ENCODE measurements at places on chromosomes 12 and 14.

DNA sequence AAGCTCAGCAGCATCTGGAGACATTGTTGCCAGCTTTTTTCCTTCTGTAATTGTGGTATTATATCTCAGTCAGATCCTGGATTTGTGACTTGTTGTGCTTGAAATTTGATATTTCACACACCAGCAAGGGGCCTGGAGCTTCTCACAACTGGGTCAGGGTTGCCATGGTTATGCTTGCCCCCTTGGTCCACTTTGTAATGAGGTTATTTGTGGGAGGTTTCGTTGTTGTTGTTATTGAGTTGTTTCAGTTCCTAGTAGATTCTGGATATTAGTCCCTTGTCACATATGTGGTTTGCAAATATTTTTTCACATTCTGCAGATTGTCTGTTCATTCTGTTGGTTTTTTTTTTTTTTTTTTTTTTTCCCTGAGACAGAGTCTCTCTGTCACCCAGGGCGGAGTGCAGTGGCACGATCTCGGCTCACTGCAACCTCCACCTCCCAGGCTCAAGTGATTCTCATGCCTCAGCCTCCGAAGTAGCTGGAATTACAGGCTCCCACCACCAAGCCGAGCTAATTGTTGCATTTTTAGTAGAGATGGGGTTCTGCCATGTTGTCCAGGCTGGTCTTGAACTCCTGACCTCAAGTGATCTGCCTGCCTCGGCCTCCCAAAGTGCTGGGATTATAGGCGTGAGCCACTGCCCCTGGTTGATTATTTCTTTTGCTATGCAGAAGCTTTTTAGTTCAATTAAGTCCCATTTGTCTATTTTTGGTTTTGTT, 80.6 kb upstream of the ETV6 start:
- DNase-seq: no peak

DNA sequence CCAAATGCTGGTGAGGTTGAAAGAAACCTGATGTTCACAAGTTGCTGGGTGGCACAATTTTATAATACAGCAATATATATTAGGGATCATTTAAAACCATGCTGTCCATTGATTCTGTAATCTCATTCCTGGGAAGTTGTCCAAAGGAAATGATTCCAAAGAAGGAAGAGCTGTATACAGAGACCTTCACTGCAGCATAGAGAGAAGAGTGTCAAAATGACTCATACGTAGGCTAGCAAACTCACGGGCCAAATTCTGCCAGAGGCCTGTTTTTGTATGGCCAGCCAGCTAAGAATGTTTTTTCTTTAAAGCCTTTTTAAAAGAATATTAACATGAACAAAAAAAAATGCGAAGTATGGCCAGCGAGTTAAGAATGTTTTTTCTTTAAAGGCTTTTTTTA, 69.2 kb upstream of the MED13L start:
- no peak for DNase-seq

DNA sequence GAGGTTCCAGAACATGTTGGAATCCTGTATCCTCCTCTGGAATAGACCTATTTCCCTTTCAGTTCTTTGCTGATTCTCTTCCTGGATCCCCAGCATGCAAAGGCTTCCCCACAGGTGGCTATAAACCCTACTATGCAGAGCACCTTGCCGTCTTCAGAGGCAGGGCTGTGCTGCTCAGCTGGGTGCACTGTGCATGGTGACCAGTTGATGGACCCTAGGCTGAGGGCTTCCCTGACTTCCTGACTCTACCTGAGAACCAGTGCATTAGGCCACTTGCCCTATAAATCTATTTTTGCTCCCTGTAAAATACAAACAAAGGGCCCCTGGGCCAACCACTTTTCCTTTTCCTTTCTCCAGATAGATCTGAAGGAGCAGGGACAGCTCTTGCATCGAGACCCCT, 14.1 kb downstream of the ZNF219 start:
- DNase-seq: no peak

- DNase-seq: no peak
These were observed 14.0 kb upstream of the RACGAP1 start for GRCh38 chr12:50039151-50039835.

DNA sequence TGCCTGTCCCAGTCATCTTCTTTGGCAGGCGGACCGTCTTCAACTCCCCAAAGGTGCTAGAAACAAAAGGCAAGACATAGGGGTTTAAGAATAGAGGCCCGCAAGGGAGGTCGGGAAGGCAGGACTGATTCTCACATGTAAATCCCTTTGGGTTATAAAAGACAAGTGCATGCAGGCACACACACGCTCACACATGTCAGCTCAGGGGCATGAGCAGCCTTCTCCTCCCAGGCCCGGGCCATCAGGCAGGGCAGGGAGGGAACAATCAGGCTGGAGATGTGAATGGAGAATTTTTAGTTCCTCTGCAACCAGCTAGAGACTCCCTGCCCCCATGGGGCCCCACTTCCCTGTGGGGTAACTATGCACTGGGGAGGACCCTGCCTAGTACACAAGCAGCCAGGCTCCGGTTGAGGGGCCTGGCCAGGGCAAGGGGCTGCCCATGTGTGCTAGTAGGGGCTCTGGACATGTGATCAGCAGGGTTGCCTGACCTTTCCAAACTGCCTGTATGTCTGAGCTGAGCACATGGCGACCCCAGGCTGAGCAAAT, 107.2 kb downstream of the RBM19 start:
- no peak for DNase-seq

DNA sequence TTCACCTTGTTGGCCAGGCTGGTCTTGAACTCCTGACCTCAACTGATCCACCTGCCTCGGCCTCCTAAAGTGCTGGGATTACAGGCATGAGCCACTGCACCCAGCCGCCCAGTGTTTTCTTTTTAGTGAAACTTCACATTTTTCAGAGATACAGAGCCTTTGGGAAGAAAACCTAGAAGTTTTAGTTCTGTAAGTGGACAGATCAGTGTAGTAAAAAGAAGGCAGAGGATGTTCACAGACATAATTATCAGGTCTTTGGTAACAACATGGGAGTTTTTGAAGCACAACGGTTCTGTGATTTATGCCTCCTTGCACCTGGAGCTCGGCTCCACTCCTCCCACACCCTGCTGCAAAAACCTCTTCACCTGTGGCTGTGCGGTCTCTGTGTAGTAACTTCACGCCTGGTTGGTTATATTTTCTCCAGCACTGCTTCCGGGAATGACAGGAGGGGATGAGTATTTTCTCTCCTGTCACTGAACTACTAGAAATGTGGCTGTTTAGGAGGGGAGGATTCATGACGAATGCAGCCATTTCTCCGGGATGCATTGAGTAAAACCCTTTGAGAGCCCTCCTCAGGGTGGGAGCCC, 67.0 kb downstream of the ARF6 start:
- no peak for DNase-seq

DNA sequence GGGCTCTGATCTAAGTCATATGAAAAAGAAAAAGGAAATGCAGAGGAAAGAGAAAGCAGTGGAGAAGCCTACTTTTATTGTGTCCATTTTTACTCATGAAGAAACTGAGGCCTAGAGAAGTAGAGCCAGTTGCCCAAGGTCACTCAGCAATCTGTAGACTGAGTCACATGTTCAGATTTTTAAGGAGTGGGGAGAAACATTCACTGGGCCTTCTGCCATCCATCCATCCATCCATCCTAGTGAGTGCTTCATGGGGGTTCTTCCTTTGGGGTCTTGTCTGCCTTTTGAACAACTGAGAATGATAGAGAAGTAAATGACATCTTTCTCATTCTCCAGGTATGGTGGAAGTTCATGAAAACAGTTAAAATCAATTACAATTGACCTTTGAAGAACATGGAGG, 233.6 kb upstream of the SRRM4 start:
- no peak for DNase-seq

GRCh38 chr14:100712490-100712889, 14.2 kb upstream of the DLK1 start:
- DNase-seq: no peak

GRCh38 chr12:104964856-104965205, 6.7 kb upstream of the SLC41A2 start:
- DNase-seq: no peak

DNA sequence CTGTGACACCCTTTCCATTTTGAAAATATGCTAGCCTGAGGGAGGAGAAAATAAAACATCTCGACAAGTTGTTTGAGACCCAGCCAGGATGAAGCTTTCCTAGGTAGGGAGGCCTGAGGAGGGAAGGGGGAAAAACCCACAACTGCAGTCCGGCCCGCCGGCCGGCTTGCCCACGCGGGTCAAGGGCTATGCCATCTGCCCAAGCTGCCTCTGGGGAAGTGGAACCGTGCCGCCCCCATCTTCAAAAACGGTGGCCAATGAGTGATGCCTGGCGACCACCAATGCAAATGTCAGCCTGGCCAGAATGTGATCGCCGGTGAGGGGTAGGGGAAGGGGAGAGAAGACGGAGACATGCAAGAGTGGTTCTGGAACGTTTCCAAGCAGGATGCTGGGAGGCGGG, 263.5 kb upstream of the ALG10B start:
- DNase-seq: no peak

DNA sequence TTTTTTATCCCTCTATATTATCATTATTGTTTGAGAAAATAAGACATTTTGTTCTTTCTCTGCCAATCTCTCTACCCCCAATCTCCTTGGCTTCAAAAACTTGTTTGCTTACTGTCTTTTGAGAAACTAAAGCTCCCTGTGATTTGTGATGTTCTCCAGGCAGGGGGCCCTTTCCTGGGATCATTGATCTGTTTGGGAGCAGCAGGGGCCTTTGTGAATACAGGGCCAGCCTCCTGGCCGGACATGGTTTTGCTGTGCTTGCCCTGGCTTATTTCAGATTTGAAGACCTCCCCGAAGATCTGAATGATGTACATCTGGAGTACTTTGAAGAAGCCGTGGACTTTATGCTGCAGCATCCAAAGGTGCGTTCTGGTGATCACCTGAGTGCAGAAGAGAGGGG, 4.5 kb downstream of the ACOT6 start:
- no peak for DNase-seq

- peak; percentile 50 for DNase-seq
These were observed 11.6 kb downstream of the PLEKHG3 start for GRCh38 chr14:64715628-64716412.

GRCh38 chr12:54590978-54591591, 2.6 kb upstream of the PPP1R1A start:
- DNase-seq: no peak

GRCh38 chr12:111686574-111687105, 787 bp downstream of the ACAD10 start:
- DNase-seq: no peak

GRCh38 chr14:62905566-62905965, 139.7 kb downstream of the KCNH5 start:
- DNase-seq: no peak

DNA sequence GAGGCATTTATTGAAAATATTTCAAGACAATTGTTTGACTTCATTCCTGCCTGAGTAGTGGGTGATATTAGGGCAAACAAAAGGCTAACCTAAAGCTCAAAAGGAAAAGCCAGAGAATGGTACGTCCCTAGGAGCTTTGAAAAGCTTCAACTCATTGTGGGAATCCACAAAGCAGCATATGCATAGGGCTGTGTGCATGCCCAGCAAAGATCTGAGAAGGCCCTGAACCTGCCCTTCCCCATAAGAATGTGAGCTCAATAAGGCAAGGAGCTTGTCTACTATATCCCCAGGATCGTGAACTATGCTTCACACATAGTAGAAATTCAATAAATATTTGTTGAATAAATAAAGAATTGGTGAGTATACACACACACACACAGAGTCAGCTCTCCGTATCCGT, 19.1 kb upstream of the RAD52 start:
- no peak for DNase-seq

- no peak for DNase-seq
These were observed 17.1 kb downstream of the SYT1 start for GRCh38 chr12:78881685-78882084.
